Smooth muscle cell of the umbilical artery (primary cell): ENCODE measurements at places on chromosomes 6 and 20. TPM values are rescaled to one million over a fixed set of nuclear protein-coding genes. Genes with fewer than 3 reads are reported as not detected.

Gene CDK5RAP1
- total RNA-seq, result 25.7 and 26.1 TPM in 2 replicates

Gene MANEA
- 15.1 and 17.3 TPM in 2 replicates for total RNA-seq

Gene MRPS18B
- 26.4 and 28.8 TPM in 2 replicates for total RNA-seq

Gene ARMC2
- 1.8 and 2.0 TPM in 2 replicates for total RNA-seq

Gene TMEM242
- total RNA-seq, result 6.2 and 7.9 TPM in 2 replicates

Gene HTR1E
- total RNA-seq, result not detected in 2 replicates

Gene SLC24A3
- total RNA-seq, result 6.5 and 25.3 TPM in 2 replicates

Gene TENT5A
- 91.7 and 174 TPM in 2 replicates for total RNA-seq

Gene VEGFA
- total RNA-seq, result 390 and 594 TPM in 2 replicates

Gene GPX5
- not detected in 2 replicates for total RNA-seq

Gene OR2H1
- not detected in 2 replicates for total RNA-seq

Gene KATNA1
- 32.5 and 38.9 TPM in 2 replicates for total RNA-seq

Gene TCF15
- not detected in 2 replicates for total RNA-seq

Gene SAMHD1
- total RNA-seq, result 18.4 and 27.0 TPM in 2 replicates

Gene ZBTB12
- 3.6 and 4.7 TPM in 2 replicates for total RNA-seq

Gene SMLR1
- not detected in 2 replicates for total RNA-seq

Gene SLC12A5
- total RNA-seq, result 0.30 and 1.3 TPM in 2 replicates

Gene GTSF1L
- not detected in 2 replicates for total RNA-seq

Gene PPP1R14C
- under 0.01 and 0.09 TPM in 2 replicates for total RNA-seq

Gene SLC22A7
- total RNA-seq, result not detected in 2 replicates

Gene CCN2
- 176 and 540 TPM in 2 replicates for total RNA-seq

Gene BTN1A1
- total RNA-seq, result not detected in 2 replicates

Gene CTAGE9
- total RNA-seq, result not detected in 2 replicates
